Kidney glomerular epithelial cell (primary cell): ENCODE measurements at places on chromosomes 16 and 17.

DNA sequence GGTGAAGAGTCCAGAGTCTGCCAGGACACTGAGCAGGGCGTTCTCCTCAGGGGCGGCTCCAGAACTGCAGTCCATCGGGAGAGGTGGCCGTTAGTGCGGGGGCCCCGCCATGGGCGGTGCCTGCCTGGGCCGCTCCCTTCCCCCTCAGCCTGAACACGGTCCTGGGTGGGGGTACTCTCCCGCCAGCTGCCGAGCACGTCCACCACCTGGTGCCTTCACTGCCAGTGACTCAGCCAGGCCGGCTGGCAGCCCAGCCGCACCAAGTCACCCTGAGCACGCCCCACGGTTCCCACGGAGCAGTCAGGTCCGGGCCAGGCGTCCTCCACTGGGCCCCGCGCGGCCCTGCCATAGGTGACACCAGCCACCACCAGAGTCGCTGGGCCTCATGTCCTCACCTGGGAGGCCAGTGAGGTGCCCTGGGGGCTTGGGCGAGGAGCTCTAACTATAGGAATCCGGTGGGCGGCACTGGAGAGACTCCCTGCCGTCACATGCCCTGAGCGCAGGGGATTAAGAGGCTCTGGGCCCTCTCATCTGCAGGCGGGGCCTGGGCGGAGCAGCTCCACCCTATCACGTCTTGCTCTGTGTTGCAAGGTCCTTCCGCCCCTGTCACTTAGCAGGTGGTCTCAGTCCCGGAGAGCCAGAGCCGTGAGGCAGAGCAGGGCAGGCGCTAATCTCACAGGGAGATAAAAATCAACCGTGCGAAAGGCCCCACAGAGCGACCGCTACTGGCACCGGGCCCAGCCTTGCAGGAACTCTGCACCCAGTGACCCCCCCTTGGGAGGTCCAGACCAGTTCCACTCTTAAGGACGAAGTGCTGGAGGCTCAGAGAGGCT is 14.3 kb downstream of the PIEZO1 start:
- peak; percentile 80 for DNase-seq

DNA sequence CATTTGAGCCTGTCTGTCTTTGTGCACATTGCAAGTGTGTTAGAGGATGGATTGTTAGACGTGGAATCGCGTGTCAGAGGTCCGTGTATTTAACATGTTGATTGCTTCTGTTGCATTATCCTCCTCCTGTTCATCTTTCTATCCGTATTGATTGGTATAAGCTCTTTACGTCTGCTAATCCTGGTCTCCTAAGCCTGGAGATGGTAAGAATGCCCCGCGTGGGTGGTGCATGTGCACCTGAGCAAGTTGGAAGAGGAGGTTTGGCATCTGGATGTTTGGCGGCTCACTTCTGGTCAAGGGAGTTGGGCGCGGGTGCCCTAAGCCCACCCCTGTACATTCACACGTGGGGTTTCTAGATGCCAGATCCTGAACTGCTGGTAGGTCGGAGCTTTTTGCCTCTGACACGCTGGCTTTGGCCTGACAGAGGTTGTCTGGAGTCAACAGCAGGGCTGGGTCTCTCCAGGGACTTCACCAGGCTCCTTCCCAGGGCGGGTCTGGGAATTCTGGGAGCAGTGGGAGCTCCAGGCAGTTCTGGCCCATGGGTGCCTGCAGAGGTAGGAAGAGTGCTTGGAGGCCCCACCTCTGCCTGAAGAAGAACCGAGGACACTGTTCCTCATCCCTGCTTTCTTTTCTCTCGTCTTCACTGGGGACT is 107.3 kb downstream of the OR1D5 start:
- DNase-seq = no peak

- DNase-seq = no peak
Measured at GRCh38 chr17:56792267-56792666, 41.5 kb downstream of the C17orf67 start.

- DNase-seq = peak; percentile 12
Measured at GRCh38 chr16:50037662-50038220, 12.7 kb downstream of the CNEP1R1 start.

GRCh38 chr17:76147211-76148014 is 6.4 kb upstream of the FOXJ1 start:
- DNase-seq = peak; percentile 8

- no peak for DNase-seq
Measured at GRCh38 chr17:82786427-82786826, 34.6 kb downstream of the TBCD start.

GRCh38 chr16:24879684-24880083 is 33.9 kb downstream of the SLC5A11 start:
- no peak for DNase-seq

DNA sequence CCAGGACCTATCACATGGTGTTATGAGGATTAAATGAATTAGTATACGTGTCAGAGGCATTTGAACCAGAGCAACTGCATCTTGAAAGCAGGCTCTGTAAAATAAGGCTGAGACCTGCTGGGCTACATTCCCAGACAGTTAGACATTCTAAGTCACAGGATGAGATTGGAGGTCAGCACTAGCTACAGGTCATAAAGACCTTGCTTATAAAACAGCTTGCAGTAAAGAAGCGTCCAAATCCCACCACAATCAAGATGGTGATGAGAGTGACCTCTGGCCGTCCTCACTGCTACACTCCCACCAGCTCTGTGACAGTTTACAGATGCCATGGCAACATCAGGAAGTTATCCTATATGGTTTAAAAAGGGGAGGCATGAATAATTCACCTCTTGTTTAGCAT is 71.8 kb downstream of the IRF8 start:
- DNase-seq = no peak

GRCh38 chr17:29018788-29019474 is 13.1 kb upstream of the SEZ6 start:
- DNase-seq = no peak

- DNase-seq = no peak
Measured at GRCh38 chr17:40329839-40330794, 21.1 kb downstream of the RARA start.

GRCh38 chr16:64973171-64973570 is 148.7 kb downstream of the CDH11 start:
- no peak for DNase-seq

- DNase-seq = no peak
Measured at GRCh38 chr17:28597606-28598383, 1.0 kb downstream of the SPAG5 start.

DNA sequence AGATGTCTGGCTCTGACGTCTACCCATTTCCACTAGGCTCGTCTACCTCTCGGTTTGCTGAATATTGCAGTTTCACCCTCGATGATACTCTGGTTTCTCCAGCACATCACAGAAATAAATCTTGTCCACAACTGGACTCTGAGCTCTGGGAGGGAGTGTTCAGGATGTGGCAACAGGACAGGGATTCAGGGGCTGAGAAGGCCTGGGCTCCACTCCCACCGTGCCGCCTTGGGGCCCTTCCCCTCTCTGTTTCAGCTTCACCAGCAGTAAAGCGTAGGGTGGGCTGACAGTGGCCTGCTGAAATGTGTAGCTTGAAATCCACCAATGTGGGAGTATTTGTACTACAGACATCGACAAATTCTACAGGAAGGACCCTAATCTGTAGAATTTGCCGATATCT is 20.0 kb downstream of the TEKT1 start:
- DNase-seq = no peak

DNA sequence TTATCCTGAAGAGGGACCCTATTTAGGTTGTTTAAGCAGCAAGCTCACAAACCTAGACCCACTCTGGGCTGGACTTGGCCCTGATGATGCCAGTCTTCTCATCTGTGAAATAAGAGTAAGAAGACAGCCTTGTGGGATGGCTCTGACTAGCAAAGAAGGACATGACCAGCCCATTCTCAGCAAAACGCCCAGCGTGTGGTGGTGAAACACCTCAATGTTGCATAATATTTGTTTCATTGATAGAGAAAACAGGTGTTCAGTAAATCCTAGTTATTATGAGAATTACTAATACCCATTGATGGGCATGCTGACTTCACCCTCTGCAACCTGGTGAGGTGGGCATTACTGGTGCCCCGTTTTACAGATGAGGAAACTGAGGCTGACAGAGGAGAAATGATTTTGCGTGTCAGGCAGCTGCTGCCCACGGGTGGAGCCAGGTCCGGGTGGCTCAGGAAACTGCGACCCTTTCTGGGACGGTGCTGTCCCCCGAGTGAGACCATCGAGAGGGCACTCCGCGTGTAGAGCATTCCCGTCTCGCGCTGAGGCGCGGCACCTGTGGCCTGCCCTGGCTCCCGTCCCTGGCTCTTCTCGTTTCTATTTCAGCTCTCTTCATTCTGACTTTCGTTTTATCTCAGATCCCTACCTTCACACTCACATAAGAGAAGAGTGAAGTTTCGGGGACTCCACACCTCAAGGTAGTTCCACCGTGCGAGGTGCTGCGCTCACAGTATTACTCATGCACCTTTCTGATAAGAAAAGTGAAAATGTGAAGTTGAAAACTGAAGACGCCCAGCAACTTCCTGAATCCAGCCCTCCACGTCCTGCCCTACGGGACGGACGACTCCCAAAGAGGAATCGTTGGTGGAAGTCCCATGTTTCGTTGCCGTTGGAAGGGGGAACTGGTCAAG is 48.5 kb downstream of the IRF8 start:
- DNase-seq = no peak

GRCh38 chr17:36136439-36136838 is 32.8 kb downstream of the CCL4 start:
- DNase-seq = no peak

- DNase-seq = no peak
Measured at GRCh38 chr17:60094754-60095153, 16.0 kb upstream of the HEATR6 start.

DNA sequence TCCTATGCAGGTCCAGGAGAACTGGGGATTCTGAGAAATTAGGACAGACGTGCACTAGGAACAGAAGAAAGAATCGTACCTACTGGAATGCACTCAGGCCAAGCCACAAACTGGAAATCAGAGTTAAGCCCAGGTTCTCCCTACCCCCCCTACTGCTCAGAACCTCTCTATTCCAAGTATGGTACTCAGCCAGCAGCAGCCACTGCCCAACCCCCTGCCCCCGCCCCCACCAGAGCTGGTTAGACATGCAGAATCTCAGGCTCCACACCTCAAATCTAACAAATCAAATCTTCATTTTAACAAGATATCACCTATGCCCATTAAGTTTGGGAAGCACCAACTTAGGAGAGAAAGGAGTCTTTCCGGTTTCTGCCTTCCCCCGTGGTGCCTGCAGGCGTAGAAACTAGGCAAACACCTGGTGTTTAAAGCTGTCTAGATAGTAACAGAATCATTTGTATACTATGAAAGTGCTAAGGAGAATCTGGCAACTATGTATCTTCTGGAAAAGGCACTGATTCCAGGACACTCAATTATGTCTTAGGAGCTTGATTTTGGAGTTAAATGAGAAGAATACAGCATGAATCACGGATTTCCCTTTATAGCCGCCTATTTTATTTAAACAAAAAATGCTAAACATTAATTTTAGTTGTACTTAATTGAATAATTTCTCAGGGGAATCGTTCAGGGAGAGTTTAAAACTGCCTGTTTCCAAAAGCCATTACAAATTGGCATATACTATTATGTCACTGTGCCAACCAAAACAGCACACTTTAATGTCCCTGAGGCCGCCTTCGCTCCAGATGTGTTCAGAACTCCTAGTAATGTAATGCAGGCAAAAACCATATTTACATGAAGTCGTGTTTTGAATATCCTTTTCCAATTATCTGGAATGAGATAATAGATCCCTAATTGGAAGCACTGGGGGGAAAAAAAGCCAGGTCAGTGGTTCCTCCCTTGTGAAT is 166.5 kb downstream of the STX8 start:
- DNase-seq = no peak

DNA sequence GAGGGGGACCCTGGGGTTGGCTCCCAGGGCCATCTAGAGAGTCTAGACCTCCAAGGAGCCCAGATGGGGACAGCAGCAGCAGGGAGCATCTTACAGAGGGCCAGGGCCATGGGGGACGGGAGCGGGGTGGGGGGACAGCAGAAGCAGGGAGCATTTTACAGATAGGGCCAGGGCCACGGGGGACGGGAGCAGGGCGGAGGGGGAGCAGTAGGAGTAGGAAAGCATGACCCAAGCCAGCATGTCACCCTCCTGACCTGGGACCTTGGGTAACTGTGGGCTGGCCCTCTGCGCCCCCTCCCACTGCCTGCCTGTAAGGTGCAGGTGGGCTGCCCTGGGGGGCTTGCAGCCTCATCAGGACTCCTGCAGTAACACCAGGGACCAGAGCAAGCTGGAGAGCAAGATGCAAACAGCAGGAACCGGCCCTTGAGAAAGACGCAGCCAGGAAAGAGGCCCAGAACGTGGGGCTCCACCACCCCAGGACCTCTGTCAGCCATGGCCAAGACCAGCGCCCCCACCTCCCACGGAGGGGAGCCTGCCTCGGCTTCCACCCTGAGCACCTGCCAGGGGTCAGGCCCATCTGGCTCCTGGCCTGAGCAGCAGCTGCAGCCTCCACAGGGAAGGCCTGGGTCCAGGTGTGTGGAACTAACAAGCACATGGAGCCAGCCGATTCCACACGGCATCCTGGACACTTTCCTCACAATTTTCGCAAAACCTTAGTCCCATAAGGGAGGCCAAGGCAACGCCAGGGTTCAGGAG is 2.4 kb downstream of the ZNF598 start:
- DNase-seq = no peak

DNA sequence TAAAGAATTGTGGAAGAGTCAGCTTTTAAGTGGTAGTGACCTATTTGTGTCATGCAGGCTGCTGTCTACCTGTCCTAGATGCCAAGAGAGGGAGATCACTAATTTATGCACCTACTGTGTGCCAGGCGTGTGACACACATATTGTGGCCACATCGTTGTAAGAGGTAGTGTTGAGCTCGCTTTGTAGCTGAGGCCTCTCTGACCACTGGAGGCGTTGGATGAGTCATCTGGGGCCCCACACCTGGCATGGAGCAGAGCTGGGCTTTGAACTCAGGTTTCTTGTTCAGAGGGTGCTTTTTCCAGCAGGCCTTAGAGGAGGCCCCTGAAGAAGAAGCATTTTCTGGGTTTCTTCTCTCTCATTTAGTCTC is 52.3 kb upstream of the LGALS9 start:
- DNase-seq = no peak

- no peak for DNase-seq
Measured at GRCh38 chr17:78496311-78496710, 80.9 kb downstream of the DNAH17 start.

DNA sequence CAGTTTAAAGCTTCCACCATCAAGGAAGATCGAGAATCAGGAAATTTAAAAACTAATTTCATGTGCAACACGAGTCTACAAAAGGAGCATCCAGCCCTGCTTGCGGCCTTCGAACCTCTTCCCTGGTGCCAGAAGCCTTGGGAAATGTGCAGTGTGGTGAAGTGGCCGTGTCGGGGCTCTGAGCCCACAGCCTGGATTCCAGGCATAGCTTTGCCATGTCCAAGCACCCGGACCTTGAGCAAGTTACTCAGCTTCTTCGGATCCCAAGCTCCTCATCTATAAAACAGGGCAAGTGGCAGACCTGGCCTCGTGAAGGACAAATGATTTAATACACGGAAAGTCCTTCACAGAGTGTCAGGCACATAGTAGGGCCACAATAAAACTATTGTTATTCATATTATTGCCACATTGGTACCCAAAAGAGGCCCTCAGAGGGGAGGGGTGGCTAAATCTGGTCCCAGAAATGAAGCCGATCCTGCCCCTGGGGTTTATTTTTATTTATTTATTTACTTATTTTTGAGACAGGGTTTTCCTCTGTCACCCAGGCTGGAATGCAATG is 34.8 kb downstream of the COTL1 start:
- DNase-seq = peak; percentile 32

- peak; percentile 58 for DNase-seq
Measured at GRCh38 chr16:30651124-30652004, 604 bp downstream of the PRR14 start.
